ENCODE measurements at places on chromosomes 2 and 18.

GRCh38 chr2:166784296-166784946, 103.9 kb upstream of the XIRP2 start:
- DNase-seq: no peak

DNA sequence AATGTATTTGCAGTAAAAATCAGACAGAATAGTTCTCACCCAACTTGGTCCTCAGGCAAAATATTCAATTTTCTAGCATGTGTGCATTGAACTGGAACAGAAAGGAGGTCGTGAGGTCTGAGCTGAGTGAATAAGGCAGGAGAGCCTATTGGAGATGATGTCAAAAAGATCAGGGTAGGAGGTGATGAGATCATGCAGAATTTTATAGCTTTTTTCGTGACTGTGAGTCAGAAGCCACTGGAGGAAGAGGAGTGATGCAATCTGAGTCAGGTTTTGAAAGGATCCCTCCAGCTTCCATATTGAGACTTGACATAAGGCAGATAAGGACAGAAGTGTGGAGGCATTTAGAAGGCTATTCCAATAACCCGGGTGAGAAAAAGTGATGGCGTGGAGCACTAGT, 299.5 kb upstream of the SOX11 start:
- no peak for DNase-seq

GRCh38 chr2:67462738-67463496, 65.8 kb downstream of the ETAA1 start:
- DNase-seq: no peak

GRCh38 chr18:6203791-6204190, 210.9 kb downstream of the L3MBTL4 start:
- DNase-seq: no peak

GRCh38 chr2:120611961-120612360, 123.7 kb upstream of the GLI2 start:
- peak; percentile 7 for DNase-seq

Data from left ventricle myocardium inferior (tissue), 1 donor.